ENCODE measurements at places on chromosomes 7 and 10. TPM values are rescaled to one million over a fixed set of nuclear protein-coding genes. Genes with fewer than 3 reads are reported as not detected.

- DNase-seq = no peak
Observed at GRCh38 chr7:153507885-153508284, 544.3 kb upstream of the DPP6 start.

GRCh38 chr10:122132882-122133565 is 138.1 kb upstream of the BTBD16 start:
- no peak for DNase-seq

LRMDA gene
- total RNA-seq = 0.62 TPM

DNA sequence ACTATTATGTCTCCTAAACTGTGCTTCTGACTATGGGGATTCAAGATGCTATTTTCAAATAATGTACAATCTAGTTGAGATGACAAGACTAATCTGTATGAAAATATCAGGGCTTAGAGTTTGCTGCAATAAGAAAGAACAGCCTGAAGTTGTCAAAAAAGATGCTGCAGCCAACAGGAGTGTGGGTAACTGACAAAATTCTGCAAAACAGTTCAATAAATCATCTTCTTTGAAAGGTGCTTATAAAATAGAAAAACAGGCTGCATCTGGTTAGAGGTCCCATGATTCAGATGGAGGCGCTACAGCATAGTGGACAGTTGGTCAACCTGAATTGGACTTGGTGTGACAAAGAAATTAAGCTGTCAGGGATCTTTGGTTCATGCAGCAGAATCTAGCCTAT is 511.0 kb downstream of the XPNPEP1 start:
- no peak for DNase-seq

- DNase-seq = peak; percentile 32
Observed at GRCh38 chr7:102258749-102259107, 27.9 kb upstream of the SH2B2 start.

GRCh38 chr7:134359787-134360432 is 43.2 kb upstream of the SLC35B4 start:
- no peak for DNase-seq

- DNase-seq = no peak
Observed at GRCh38 chr7:135744938-135745702, 3.5 kb downstream of the FAM180A start.

LIPN gene
- total RNA-seq = not detected

NPVF gene
- not detected for total RNA-seq

Data from occipital lobe (tissue), 3 donors.